ENCODE measurements at places on chromosomes 7 and 10.

GRCh38 chr7:100247152-100247757 lies 27.5 kb downstream of the PVRIG start:
- peak; percentile 50 for DNase-seq

DNA sequence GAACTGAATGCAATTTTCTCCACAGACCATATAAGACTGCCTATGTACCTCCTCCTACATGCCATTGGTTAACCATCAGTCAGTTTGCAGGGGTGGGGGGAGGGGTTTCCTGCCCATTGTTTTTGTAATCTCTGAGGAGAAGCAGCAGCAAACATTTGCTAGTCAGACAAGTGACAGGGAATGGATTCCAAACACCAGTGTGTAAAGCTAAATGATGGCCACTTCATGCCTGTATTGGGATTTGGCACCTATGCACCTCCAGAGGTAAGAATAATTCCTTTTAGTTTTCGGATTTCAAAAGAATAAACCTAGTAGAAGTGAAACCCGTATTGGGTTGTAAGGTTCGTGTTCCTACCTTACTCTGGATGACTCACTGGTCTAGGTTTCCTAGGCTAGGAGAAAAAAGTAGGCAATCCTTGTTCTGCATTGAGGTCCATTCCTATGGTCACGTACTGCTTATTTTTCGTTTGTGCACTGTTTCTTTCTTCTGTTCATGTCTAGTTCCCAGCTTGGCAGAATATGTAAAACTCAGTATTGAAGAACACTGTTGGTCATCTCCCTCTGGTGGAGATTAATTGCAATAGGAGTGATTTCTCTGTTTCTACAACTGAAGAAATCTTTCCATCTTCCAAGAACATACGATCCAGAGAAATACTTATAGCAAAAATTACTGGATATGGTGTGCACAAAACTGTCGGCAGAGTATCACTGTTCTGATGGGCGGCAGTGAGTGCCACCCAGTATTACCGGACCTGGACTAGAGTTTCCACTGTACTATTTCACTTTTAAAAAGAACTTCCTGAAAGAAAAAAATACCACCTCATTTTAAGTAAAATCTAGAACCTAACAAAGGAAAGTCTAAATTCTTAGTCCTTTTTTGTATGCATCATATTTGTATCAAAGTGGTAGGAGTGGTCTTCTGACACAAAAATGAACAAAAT lies at the start of gene AKR1C3:
Gene AKR1C3, plus strand, starts transcription at position 150 of the 941 bp plus-strand sequence. Its CDS starts 31 bp downstream, at position 181.
- no peak for DNase-seq

DNA sequence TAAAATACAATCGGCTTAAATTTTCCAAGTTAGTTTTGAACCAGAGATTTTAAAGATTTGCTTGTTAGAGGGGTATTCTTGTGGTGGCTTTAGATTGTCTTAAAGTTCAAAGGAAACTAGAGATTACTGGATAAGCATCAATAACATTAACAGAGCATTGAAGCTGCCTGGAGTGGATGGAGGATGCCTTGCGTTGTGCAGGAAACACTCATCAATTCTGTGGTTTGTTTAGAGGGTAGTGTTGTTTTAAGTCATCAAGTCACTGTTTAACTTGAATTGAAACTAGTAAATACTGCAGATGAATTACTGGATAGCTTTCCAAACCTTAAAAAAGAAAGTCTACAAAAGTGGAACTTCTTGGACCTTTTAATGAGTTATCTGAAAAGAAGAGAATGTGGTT lies 218.6 kb downstream of the CELF2 start:
- DNase-seq, result no peak

- DNase-seq, result no peak
These were observed 57.9 kb upstream of the TMEM72 start for GRCh38 chr10:44853148-44853734.

DNA sequence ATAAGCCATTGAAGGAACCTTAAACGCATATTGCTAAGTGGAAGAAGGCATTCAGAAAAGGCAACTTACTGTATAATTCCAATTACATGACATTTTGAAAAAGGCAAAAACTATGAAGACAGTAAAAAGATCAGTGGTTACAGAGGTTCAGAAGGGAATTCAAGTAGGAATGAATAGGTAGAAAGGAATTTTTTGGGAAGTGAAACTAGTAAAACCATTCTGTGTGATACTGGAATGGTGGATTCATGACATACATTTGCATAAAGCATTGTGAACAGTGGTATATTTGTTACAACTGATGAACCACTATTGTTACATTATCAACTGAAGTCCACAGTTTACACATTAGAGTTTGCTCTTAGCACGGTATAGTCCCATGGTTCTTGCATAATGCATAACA lies 114.2 kb upstream of the GPR22 start:
- no peak for DNase-seq

DNA sequence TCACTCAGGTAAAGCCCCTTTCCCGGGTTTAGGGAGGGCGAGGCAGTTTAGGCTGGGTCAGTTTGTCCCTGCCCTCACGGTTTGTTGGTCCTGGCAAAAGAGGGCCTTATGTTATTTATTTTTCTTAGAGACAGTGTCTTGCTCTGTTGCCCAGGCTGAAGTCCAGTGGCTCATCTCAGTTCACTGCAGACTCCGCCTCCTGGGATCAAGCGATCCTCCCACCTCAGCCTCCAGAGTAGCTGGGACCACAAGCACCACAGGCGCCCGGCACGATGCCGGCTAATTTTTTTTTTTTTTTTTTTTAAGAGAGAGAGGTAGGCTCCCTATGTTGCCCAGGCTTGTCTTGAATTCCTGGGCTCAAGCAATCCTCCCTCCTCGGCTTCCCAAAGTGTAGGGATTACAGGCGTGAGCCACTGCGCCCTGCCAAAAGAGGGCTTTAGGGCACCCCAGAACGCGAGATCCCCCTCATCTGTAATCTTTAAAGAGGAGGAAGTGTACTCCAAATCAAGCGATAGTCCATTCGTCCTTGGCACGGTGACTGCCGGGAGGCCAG lies 626 bp upstream of the BMS1 start:
- no peak for DNase-seq

DNA sequence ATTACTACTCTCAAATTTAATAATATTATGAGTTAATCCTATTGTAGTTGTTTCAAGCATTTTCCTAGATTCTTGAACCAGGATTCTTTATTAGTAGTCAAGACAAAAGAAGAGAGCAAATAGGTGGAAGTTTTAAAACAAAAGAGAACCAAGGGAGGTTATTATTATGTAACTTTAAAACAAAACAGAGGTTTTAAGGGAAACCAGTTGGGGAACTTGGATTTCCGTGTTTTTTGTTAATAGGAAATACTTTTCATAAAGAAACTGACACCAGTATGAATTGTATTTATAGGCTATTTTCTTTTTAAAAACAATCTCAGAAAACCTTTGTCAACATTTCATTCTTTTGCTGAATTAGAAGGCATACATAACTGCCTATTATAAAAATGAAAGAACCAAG lies 183.9 kb downstream of the WNT2 start:
- DNase-seq, result no peak

- no peak for DNase-seq
These were observed 286.5 kb downstream of the PTEN start for GRCh38 chr10:88149906-88150305.

DNA sequence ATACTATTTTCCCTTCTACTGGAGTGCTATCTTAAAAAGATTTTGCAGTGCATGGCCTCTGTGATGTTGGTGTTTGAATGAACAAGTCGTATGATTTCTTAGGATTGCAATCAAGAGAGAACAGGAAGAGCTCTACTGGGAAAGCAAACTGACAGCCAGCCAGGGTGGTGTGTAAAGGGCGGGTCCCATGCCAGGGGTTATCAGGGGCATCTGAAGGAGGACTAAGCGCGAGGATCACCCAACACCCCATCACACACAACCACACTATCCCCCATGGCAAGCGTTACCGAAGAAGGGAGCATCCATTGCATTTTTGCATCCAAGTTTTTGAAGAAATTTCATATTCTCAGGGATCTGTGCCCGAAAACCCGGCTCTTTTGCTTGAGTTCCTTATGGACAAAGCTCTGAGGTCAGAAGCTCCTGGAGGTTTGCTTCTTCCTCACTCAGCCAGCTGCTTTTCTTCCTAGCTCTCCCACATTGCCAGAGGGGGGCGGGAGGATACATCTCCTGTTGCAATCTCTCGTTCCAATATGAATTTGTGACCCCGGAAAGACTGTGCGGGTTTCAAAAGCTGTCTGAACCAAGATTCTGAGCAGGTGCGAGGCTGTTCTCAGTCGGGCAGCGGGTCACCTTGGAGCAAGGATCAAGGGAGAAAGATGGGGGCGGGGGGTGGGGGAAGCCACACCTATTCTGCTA lies 5.2 kb downstream of the NEUROD6 start:
- no peak for DNase-seq

GRCh38 chr7:27586825-27587224 lies 75.9 kb downstream of the HIBADH start:
- peak; percentile 94 for DNase-seq

- no peak for DNase-seq
These were observed 16.5 kb upstream of the UBE2D1 start for GRCh38 chr10:58318346-58318745.

DNA sequence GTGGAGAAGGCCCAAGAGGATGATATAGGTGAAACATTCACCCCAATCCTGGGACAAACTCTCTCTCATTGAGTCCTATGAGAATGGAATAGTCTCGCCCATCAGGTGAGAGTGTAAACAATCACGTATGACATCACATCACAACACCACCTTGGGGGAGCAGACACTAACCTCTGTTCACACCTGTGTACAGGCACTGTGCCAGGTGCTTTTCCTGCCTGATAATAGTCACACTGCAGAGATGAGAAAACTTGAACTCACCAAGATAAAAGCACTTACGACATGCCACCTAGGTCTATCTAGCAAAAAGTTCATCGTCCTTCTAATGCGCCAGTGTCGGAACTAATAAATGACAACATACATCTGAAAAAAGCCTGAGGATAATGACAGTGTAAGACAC lies 187.8 kb downstream of the FAM107B start:
- no peak for DNase-seq

DNA sequence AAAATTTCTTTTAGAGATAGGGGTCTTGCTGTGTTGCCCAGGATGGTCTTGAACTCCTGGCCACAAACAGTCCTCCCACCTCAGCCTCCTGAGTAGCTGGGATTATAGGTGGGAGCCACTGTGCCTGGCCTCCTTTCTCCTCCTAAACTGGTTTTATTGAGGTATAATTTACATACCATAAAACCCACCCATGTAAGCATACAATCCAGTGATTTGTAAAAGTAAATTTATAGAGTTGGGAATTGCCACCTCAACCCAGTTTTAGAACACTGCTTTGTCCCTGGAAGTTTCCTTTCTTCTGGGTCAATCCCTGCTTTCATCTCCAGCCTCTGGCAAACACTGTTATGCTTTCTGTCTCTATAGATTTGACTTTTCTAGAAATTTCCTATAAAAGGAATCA lies 49.0 kb downstream of the CNNM2 start:
- no peak for DNase-seq

GRCh38 chr7:102872460-102872859 lies 40.3 kb upstream of the LRRC17 start:
- DNase-seq, result no peak

DNA sequence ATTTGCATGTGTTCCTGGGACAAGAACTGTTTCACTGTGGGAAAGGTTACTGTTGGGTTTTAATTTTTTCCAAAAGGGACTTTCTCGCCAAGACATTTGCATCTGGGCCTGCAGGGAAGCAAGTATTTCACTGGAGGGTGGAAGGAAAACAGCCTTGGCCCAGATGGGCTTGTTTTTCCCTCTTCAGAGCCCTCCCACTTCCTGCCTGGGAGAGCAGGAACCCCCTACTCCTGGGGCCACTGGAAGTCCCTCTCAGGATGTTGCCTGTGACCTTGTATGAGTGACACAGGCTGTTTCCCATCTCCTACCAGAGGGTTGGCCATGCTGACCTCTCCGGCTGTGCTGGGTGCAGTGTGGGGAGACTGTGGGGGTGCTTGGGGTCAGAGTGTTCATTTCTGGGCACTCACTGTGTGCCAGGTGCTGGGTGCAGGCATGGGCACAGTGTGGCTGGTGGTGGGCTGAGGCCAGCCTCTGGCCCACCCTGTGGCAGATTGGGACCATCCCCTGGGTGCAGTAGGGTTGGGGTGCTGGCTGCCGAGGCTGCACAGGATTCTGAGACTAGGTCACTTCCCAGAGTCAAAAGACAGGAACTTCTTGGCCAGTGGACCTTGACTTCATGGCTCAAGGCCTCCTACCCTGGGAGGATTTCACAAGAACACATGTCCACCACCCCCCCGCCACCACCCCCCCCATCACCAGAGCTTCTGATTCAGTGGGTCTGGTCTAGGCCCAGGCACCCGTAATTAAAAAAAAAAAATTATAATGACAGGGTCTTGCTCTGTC lies 10.2 kb downstream of the TSPAN15 start:
- DNase-seq, result no peak

DNA sequence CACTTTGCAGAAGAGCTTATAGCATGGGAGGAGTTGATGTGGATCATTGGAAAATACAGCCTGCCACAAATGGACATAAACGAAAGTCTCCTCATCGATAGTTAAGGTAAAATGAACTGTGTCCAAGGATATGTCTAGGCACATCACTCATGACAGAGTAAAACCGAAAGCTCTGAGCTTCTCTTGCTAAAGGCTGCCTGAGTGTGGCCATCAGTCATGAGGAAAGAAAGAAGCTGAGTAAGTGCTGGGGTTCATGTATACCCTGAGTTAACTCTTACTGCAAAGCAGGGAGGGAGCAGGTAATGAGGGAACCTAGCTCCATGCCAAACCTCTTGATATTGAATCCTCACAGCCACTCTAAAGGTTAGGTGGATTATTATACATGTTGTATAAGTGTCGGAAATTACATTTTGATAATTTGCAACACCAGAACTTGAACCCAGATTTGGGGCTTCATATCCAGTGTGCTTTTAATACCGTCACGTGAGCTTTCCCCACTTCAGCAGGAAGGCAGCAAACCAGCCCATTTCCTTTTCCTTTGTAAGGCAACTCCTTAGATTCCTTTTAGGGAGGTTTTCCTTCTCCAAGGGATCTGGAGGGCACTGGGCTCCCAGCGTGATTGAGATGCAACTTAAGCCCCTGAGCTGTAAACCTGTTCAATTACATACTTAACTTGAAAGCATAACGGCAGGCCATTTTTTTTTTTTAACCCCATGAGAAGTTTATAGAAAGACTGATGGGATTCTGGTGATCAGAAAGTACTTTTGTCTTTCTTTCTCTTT lies 215.0 kb downstream of the PHF14 start:
- no peak for DNase-seq

DNA sequence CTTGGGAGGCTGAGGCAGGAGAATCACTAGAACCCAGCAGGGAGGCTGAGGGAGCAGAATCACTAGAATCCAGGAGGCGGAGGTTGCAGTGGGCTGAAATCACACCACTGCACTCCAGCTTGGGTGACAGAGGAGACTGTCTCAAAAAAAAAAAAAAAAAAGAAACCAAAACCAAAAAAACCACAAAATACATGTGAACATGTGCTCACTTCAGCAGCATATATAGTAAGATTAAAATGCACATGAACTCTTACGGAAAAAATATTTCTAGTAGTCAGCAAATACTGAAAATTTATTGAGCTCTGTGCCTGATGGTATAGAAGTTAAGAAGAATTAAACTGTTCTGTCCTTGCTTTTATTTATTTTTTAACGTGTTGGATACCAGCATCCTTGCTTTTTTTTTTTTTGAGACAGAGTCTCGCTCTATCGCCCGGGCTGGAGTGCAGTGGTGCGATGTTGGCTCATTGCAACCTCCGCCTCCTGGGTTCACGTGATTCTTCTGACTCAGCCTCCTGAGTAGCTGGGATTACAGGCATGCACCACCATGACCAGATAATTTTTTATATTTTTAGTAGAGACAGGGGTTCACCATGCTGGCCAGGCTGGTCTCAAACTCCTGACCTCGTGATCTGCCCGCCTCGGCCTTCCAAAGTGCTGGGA lies 9.6 kb upstream of the ZNF487 start:
- DNase-seq, result no peak
